ENCODE measurements at places on chromosomes 3 and 15. TPM values are rescaled to one million over a fixed set of nuclear protein-coding genes. Genes with fewer than 3 reads are reported as not detected.

GRCh38 chr3:161598639-161599038 is 102.0 kb downstream of the OTOL1 start:
- H3K4me3 ChIP-seq = no peak overlapping the region
- no peak for DNase-seq
- no peaks in the 10 kb centered on the region for H3K4me1 ChIP-seq

GRCh38 chr15:100580414-100580813 is 21.6 kb downstream of the LINS1 start:
- no peaks in the 10 kb centered on the region for H3K4me1 ChIP-seq
- DNase-seq = no peak
- no peaks in the 10 kb centered on the region for H3K36me3 ChIP-seq
- H3K4me3 ChIP-seq = no peak overlapping the region

CCDC54 gene
- not detected for total RNA-seq

FBXO40 gene
- total RNA-seq = not detected

WDR82 gene
- 80.6 TPM for total RNA-seq

GRCh38 chr15:34646918-34647317 is 63.5 kb upstream of the GOLGA8B start:
- no peaks in the 10 kb centered on the region for H3K27me3 ChIP-seq
- H3K27ac ChIP-seq = no peak overlapping the region
- no peaks in the 10 kb centered on the region for H3K4me1 ChIP-seq
- H3K36me3 ChIP-seq = no peaks in the 10 kb centered on the region
- DNase-seq = no peak

FBN1 gene
- 49.3 TPM for total RNA-seq

DNA sequence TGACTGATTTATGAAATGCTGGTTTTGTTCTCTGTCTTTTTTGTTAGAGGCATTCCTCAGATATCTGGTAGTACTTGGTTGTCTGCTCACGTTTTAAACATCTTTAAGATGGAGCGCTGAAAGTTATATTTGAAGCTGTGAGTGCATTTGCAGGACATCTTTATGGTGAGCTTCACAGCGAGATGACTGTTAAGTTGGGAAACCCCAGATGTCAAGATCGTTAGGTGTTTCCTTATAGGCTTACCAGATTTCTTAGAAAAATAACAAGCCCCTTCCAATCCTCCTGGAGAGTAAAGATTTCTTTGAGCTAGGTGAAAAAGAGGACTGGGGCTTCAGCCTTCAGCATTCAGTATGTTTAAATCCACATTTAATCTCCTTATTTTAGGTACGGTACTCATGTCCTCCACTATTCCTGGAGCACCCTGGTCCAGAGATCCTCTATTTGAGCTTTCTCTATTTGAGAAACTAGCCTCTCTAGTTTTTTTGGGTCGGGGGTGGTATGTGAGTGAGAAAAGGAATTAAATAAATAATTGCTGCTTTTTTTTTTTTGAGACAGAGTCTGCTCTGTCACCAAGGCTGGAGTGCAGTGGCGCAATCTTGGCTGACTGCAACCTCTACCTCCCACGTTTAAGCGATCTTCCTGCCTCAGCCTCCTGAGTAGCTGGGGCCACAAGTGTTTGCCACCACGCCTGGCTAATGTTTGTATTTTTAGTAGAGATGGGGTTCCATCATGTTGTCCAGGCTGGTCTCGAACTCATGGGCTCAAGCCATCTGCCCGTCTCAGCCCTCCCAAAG is 72.3 kb downstream of the ZNF609 start:
- H3K36me3 ChIP-seq = no peaks in the 10 kb centered on the region
- no peak for DNase-seq
- H3K4me1 ChIP-seq = no peaks in the 10 kb centered on the region
- H3K27ac ChIP-seq = no peak overlapping the region

PLSCR2 gene
- 0.66 TPM for total RNA-seq

DNA sequence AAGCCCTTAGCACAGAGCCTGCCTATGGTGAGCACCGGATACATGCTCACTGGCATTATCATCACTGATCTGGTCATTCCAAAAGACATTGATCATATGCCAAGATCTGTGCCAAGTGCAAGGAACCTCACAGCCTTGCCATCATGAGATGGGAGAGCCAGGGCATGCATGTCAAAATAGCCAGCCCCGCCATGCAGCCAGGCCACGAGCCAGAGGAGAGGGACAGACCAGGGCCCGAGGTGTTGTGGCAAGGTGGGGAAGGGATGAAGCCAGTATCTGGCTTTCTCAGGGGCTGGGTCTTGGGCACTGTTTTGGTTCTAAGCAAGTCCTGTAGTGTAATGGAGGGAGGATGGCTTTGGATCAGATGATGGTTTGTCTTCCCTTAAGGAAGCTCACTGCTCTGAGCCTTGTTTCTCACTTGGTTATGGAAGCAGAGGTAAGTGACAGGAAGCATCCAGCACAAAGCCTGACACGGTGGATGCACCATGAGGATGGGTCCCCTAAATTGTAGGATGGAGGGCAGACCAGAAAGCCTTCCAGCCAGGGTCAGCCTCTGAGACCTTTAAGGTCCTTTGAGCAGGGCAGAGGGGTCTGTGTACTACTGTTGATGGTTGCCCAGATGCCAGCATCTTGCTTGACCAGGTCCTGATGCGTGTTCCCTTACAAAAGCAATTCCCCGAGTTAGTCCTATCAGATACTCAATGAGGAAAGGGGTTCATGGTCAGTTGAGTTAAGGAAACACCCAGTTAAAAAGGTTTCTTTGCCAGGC is 247.7 kb upstream of the TLE3 start:
- H3K27me3 ChIP-seq = peaks cover 5% of the 10 kb centered on the region
- H3K4me3 ChIP-seq = no peak overlapping the region
- DNase-seq = no peak
- peaks cover under 1% of the 10 kb centered on the region for H3K4me1 ChIP-seq
- no peaks in the 10 kb centered on the region for H3K36me3 ChIP-seq
- no peak overlapping the region for H3K27ac ChIP-seq

- no peak for DNase-seq
- H3K4me3 ChIP-seq = peak overlapping the region; percentile 19
- peaks cover 90% of the 10 kb centered on the region for H3K4me1 ChIP-seq
- H3K27me3 ChIP-seq = no peaks in the 10 kb centered on the region
- H3K36me3 ChIP-seq = peaks cover 6% of the 10 kb centered on the region
- peak overlapping the region; percentile 89 for H3K27ac ChIP-seq
Measured at GRCh38 chr15:85706779-85707518, 87.8 kb downstream of the KLHL25 start.

- H3K27me3 ChIP-seq = no peaks in the 10 kb centered on the region
- peaks cover 6% of the 10 kb centered on the region for H3K4me1 ChIP-seq
- H3K36me3 ChIP-seq = no peaks in the 10 kb centered on the region
Measured at GRCh38 chr3:42546691-42547213, 35.0 kb downstream of the SEC22C start.

DNA sequence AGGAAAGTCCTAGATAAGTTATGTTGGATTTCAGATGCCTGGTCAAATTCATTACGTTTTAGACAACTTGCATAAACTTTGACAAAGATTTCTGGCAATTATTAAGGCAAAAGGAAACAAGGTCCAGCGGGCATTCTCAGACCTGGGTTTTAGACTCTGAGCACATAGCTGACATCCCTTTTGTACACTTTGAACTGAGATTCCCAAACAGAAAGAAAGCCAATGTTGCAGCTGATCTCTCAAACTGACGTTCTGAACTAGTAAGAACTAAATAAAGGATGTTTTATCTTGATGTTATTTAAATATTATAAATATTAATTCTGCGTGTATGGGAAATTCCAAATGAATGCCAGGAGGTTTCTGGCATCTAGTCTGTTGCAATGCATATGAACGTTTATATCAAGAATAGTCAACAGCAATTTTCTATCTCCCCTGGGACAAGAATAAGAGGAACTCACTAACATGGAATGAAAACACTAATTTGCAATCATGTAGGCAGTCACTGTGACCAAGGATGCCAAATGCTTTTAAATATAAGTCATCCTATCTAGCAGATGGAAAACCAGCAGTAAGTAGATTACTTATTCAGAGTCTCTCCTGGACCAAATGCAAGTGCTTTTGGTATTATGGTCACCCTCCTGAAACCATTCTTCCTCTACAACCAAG is 202.1 kb downstream of the GREM1 start:
- H3K27me3 ChIP-seq = no peaks in the 10 kb centered on the region
- no peak overlapping the region for H3K4me3 ChIP-seq
- no peaks in the 10 kb centered on the region for H3K36me3 ChIP-seq
- no peaks in the 10 kb centered on the region for H3K4me1 ChIP-seq

DNA sequence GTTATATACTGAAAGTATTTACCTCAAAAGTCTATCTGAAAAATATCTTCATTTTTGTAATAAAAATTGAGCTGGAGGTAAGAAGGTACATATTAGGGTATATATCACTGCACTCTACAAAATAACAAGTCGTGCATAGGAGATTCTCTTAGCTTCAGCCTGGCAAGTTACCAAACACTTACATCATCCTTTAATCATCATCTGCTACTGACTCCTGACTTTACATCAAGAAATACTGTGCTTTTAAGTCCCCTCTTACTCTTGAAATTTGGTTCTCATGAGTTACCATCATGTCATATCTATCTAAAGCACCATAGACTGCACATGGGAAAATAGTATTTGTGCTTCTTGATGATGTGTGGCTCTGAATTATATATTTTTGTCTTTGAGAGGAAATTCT is 50.8 kb downstream of the LYSMD4 start:
- H3K27ac ChIP-seq = peak overlapping the region; percentile 47
- DNase-seq = no peak
- H3K4me1 ChIP-seq = peaks cover 3% of the 10 kb centered on the region
- no peak overlapping the region for H3K4me3 ChIP-seq
- no peaks in the 10 kb centered on the region for H3K27me3 ChIP-seq

DNA sequence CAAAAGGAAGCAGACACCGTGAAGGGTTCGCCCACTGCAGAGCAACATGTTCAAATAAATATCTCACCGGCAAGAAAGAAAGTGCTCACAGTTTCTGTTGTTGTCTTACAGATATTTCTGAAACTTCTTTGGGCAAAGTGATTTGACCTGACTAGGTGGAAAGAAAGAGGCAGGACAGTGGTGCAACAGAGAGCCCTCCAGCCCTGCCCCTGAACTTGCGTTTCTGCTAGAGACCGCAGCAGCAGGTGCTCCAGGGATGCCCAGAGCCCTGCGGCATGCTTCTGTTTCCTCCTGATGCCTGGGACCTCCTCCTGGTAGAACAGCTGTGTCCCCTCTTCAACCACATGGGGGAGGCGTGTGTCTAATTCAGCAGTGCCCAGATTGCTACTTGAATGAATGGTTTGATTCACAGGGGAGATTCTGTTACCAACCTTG is 123.4 kb downstream of the ATP10A start:
- no peak for DNase-seq
- no peaks in the 10 kb centered on the region for H3K36me3 ChIP-seq
- no peak overlapping the region for H3K27ac ChIP-seq

NR2E3 gene
- not detected for total RNA-seq

DNA sequence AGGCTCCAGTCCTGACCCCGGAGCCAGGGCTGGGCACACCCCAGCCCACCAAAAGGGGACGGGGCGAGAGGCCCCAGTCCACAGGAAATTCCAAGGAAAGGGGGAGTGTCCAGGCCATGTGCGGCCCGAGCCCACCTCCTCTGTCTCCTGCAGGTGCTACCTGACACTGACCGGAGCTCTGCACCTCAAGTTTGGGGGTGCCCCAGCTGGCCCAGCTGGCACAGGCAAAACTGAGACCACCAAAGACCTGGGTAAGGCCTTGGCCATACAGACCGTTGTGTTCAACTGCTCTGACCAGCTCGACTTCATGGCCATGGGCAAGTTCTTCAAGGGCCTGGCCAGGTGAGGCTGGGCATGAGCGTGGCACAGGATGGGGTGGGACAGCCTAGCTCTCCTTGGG is 44.9 kb downstream of the DNAH1 start:
- H3K36me3 ChIP-seq = peaks cover 100% of the 10 kb centered on the region
- no peak overlapping the region for H3K4me3 ChIP-seq
- no peak for DNase-seq
- H3K27ac ChIP-seq = no peak overlapping the region
- no peaks in the 10 kb centered on the region for H3K27me3 ChIP-seq

- no peak for DNase-seq
- H3K4me1 ChIP-seq = peaks cover 20% of the 10 kb centered on the region
- H3K27me3 ChIP-seq = no peaks in the 10 kb centered on the region
- H3K4me3 ChIP-seq = no peak overlapping the region
Measured at GRCh38 chr3:71072986-71073385, 510.5 kb downstream of the FOXP1 start.

GRCh38 chr3:34002569-34003100 is 204.2 kb downstream of the PDCD6IP start:
- H3K4me1 ChIP-seq = no peaks in the 10 kb centered on the region
- H3K27ac ChIP-seq = no peak overlapping the region
- DNase-seq = no peak
- no peaks in the 10 kb centered on the region for H3K27me3 ChIP-seq
- no peak overlapping the region for H3K4me3 ChIP-seq
- H3K36me3 ChIP-seq = no peaks in the 10 kb centered on the region

DNA sequence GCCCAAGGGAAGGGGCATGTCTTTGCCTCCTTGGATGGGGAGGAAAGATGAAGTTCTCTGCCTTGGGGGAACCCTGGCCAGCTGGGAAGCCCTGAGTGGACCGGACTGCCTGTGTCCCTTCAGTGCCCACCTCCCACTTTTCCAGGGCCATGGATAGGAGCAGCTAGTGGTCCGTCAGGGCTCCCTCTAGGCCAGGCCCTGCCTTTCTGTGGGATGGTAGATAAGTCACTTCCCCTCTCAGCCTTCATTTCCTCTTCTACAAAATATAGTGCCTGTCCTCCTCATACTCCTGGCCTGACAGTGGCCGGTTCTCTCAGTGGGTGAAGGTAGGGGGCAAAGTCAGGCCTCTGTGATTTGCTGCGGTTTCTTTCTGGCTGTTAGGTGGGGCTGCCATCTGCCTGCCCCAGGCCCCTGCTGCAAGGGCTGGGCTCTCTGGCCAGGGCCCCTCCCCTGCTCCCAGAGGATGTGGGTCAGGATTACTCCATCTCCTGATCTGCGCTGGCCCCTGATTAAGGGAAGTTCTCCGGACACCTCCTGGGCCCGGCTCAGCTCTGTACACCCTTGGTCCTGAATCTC is 1.4 kb downstream of the PLEKHO2 start:
- no peaks in the 10 kb centered on the region for H3K27me3 ChIP-seq
- DNase-seq = peak; percentile 87
- H3K27ac ChIP-seq = peak overlapping the region; percentile 98
- H3K4me3 ChIP-seq = peak overlapping the region; percentile 74

DNA sequence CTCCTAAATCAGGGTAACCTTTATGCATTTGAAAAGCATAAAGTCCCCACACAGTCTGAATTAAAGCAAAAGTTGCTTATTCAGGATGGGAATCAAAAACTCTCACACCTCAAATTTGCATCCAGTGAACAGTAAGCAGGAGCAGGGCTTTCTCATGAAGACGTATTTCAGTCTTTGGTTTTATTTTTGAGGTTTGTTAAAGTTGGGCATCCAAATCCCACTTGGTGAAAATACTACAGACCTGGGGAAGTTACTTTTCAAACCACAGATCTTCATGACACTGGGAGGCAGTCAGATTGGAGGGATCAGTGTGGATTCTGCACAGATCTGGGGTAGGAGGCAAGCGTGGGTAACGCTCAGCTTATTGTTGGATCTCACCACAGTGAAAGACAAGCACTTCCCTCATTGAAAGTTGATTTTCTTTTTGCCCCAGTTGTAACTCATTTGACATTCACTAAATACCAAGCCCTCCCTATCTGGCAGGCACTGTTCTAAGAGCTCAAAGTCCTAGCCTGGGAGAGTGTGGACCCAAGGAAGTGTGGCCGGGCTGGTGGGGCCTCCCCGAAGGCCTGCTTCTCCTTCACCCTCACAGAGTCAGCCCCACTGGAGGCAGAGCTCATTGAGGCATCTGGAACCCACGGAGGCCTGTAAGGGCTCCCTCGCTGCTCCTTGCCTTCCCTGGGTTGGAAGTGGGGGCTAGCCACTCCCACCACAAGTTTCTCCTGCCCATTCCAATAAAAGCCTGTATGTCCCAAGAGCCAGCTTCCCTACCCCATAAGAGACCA is 783 bp upstream of the ISG20 start:
- peaks cover 96% of the 10 kb centered on the region for H3K4me1 ChIP-seq
- H3K4me3 ChIP-seq = peak overlapping the region; percentile 42
- no peaks in the 10 kb centered on the region for H3K27me3 ChIP-seq
- peaks cover 18% of the 10 kb centered on the region for H3K36me3 ChIP-seq
- peak overlapping the region; percentile 99 for H3K27ac ChIP-seq

Measured in spleen (tissue), 13 donors.